Vagina (tissue), 2 donors: ENCODE measurements at places on chromosomes 11 and 22.

GRCh38 chr11:27388869-27389268, 25.9 kb upstream of the CCDC34 start:
- no peak for DNase-seq

- DNase-seq, result no peak
These were observed 769.1 kb upstream of the LUZP2 start for GRCh38 chr11:23727794-23728193.

DNA sequence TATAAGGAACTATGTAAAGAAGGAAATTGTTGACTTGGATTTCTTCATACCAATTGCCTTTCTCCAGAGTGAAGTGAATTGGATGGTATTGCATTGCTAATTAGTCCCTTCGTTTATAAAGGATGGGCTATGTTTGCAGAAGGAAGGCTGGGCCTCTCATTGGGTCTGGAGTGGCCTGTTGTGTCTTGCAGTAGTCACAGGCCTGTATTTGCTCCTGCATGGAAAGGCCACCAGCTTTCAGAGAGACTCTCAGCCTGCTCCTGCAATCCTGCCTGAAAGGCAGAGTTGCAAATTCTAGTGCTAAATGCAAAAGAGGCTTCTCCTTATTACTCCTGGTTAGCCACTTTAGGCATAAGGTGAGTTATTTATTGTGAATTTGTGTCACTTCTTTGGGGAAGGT, 103.8 kb downstream of the EXT2 start:
- no peak for DNase-seq

- DNase-seq, result no peak
These were observed 348.9 kb downstream of the CADM1 start for GRCh38 chr11:115155320-115155719.

- no peak for DNase-seq
These were observed 607 bp downstream of the PLAAT3 start for GRCh38 chr11:63613517-63614135.
